ENCODE measurements at places on chromosomes 5 and 9. TPM values are rescaled to one million over a fixed set of nuclear protein-coding genes. Genes with fewer than 3 reads are reported as not detected.

DNA sequence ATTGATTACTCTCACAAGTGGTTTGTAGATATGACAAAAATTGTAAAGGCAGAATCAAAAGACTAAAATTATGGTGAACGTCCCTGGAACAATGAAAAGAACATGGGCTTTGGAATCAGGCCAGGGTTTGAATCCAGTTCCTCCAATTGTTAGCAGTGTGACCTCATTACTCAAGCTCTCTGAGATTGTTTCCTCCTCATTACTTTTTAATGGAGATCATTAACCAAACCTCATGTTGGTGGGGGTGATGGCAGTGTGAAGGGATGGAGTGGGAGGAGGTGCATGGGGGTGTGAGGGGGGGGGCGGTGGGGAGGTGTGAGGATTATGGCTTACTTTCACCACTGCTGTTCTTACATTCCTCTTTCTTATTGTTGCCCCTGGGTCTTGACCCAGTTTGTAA is 44.1 kb upstream of the FOXE1 start:
- no peaks in the 10 kb centered on the region for H3K4me1 ChIP-seq
- H3K36me3 ChIP-seq, result no peaks in the 10 kb centered on the region
- H3K27me3 ChIP-seq, result peaks cover 2% of the 10 kb centered on the region
- DNase-seq, result no peak
- no peak overlapping the region for H3K4me3 ChIP-seq

- no peak overlapping the region for H3K4me3 ChIP-seq
- H3K27ac ChIP-seq, result no peak overlapping the region
- no peaks in the 10 kb centered on the region for H3K27me3 ChIP-seq
- no peak for DNase-seq
- H3K4me1 ChIP-seq, result no peaks in the 10 kb centered on the region
- no peaks in the 10 kb centered on the region for H3K36me3 ChIP-seq
Measured at GRCh38 chr5:119316086-119316485, 39.7 kb upstream of the TNFAIP8 start.

DNA sequence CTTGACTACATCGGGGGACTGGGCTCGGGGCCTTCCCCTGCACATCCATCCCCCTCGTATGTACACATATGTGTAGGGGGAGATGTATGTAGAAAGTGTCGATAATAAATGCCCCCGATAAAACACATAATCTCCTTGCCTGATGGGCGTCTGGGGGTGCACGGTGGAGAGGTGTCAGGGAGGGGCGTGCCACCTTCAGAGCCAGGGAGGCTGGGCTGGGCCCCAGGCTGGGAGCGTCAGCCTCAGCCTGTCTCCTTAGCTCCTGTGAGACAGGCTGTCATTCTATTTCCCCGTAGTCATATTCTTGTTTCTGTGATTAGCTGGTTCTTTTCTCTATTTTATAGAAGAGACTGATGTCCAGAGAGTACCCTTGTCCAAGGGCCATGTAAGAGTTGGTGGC is 4.7 kb upstream of the RXRA start:
- H3K27me3 ChIP-seq, result no peaks in the 10 kb centered on the region
- peaks cover 32% of the 10 kb centered on the region for H3K4me1 ChIP-seq
- no peak for DNase-seq
- H3K4me3 ChIP-seq, result no peak overlapping the region
- no peaks in the 10 kb centered on the region for H3K36me3 ChIP-seq
- no peak overlapping the region for H3K27ac ChIP-seq

DNA sequence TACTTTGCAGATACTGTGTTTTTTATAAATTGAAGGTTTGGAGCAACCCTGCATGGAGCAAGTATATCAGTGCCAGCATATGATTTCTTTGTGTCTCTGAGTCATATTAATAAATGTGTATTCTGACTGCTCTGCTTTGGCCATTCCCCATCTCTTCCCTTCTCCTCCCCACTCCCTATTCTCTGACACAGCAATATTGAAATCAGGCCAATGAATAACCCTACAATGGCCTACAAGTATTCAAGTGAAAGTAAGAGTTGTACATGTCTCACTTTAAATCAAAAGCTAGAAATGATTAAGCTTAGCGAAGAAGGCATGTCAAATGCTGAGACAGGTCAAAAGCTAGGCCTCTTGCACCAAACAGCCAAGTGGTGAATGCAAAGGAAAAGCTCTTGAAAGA is 82.2 kb upstream of the TLX3 start:
- no peaks in the 10 kb centered on the region for H3K27me3 ChIP-seq
- no peaks in the 10 kb centered on the region for H3K4me1 ChIP-seq
- no peak overlapping the region for H3K4me3 ChIP-seq
- DNase-seq, result no peak
- no peak overlapping the region for H3K27ac ChIP-seq
- H3K36me3 ChIP-seq, result no peaks in the 10 kb centered on the region

Gene TAS2R1
- total RNA-seq, result not detected

Gene HAVCR2
- total RNA-seq, result 1.7 TPM

DNA sequence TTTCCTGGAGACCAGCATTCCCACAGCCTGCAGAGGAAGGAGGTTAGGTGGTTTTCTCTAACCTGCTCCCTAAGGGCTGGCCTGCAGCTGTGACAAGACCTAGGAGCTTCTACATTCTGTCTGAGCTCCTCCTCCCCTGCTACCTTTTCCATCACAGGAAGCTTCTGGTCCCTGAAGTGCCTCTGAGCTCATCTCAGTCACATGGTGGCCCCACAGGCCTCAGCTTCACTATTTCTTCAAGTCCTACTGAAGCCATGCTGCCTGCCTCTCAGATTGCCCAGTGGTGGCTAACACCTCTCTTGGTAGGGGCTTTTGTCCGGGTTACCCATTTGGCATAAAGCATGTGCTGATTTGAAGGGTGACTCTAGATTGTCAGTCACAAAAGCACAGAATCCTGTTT is 259.4 kb downstream of the CRB2 start:
- no peak overlapping the region for H3K4me3 ChIP-seq
- H3K27me3 ChIP-seq, result no peaks in the 10 kb centered on the region
